ENCODE measurements at places on chromosomes 16 and 17.

GRCh38 chr17:78113804-78114785 is 14.5 kb downstream of the TMC6 start:
- DNase-seq: peak; percentile 47

GRCh38 chr16:20504418-20504817 is 53.1 kb downstream of the ACSM2A start:
- DNase-seq: no peak

GRCh38 chr17:18278867-18279266 is 18.4 kb downstream of the MIEF2 start:
- DNase-seq: no peak

- no peak for DNase-seq
Observed at GRCh38 chr17:58684003-58684402, 7.8 kb downstream of the TEX14 start.

DNA sequence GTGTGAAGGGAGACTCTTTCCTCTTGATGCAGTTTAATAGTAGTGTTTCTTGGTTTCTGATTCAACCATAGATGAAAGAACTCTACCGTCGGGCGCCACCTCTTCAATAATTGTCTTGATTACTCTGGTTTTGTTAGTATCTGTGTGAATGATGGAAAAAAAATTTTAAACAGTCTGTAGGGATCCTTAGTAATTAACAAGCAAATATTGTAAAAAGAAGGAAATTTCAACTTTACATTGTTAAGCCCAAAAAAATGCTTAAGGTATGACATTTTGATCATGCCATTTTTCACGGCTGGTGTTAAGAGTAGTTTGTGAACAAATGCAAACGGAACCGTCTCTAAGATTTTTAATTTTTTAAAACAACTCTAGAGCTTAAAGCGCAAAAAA is 4.1 kb downstream of the KRT10 start:
- DNase-seq: no peak

DNA sequence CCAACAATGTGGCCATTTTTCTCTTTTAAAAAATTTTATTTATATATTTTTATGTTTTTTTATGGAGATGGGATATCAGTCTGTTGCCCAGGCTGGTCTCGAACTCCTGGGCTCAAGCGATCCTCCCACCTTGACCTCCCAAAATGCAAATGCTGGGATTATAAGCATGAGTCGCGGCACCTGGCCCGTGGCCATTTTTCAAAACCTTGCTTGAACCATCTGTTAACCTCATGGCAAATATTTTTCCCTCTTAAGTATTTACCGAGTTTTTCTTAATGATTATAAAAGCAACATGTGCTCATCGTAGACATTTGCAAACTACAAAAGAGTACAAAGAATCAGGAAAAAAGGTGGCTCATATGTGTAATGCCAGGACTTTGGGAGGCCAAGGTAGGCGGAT is 127.6 kb downstream of the ABCC6 start:
- DNase-seq: no peak

DNA sequence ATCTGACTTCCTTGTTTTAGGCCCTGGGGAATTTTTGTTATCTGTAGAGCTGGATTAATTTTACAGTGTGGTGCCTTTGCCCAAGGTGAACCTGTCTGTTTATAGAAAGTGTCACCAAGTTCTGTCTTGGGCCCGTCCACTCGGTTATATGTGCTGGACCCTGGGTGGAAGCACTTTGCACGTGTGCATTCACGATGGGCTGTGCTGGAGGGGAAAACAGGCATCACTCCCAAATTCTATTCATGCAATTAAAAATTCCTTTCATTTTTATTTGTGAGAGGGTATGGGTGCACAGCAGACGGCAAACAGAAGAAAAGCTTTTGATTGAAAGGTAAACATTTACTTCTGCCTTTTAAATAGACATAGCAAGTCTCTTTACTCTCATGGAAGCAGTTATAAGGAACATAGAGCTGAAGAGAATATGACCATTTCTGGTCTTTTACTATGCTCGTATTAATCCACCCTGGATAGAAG is 101.2 kb downstream of the WWOX start:
- DNase-seq: no peak

- peak; percentile 7 for DNase-seq
Observed at GRCh38 chr17:73291260-73291801, 20.5 kb downstream of the CDC42EP4 start.

DNA sequence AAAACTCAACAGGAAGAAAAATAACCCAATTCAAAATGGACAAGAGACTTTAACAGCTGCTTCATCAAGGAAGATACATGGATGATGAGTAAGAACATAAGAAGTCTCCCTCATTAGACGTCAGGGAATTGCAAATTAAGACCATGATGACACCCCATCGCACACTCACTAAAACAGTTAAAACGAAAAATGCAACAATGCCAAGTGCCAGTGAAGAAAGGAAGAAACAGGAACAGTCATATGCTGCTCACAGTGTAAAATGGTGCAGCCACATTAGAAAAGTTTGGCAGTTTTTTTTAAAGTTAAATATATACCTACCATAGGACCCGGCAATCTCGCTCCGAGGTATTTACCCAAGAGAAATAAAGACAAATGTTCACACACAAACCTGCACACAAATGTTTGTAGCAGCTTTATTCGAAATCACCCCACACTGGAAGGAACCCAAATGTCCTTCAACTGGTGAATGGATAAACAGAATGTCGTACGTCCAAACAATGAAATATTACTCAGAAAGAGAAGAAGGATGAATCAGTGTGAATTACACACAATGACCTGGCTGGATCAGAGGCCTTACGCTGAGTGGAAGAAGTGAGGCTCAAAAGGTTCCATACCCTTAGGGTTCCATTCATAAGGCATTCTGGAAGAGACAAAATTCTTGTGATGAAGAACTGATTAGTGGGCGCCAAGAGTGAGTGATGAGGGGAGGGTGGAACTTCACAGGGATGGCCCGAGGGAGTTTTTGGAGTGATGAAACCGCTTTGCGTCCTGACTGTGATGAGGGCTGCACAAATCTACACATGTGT is 110.3 kb downstream of the C16orf95 start:
- no peak for DNase-seq

- no peak for DNase-seq
Observed at GRCh38 chr16:62283-62967, 8.8 kb downstream of the SNRNP25 start.

DNA sequence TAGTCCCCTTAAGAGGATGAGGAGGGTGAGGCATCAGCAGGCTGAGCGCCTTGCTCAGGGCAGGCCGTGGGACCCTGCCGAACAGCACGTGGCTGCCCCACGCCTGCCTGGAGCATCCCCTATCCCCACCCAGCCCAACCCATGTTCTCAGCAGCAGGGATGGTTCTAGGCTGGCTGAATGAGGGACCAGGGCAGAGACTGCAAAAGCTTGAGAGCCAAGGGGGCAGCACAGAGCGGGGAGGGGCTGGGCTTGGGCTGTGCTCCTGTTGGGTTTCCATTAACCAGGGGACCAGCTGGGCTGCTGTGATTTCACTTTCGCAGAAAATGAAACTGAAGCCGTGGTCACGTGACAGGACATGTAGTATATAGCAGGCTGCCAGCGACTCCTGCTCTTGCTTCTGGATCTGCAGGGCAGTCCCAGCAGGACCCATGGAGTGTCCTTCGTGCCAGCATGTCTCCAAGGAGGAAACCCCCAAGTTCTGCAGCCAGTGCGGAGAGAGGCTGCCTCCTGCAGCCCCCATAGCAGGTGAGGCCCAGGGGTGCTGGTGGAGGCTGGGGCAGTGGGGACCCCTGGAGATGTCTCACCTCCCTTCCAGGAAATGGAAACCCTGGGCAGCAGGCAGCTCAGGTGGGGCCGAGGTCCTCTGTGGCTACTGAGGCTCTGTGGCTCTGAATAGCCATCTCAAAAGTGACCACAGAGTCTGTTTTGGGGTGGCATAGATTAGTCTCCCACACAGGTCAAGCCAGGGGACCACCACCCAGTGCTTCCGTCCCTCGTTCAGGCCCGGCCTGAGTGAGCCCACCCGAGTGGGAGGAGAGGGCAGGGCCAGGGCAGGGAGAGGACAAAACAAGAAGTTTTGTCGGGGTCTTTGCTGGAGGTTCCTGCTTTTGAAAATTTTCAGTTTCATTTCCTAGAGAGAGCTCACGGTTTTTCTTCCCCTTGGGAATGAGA is 2.9 kb downstream of the RNF213 start:
- DNase-seq: peak; percentile 92

DNA sequence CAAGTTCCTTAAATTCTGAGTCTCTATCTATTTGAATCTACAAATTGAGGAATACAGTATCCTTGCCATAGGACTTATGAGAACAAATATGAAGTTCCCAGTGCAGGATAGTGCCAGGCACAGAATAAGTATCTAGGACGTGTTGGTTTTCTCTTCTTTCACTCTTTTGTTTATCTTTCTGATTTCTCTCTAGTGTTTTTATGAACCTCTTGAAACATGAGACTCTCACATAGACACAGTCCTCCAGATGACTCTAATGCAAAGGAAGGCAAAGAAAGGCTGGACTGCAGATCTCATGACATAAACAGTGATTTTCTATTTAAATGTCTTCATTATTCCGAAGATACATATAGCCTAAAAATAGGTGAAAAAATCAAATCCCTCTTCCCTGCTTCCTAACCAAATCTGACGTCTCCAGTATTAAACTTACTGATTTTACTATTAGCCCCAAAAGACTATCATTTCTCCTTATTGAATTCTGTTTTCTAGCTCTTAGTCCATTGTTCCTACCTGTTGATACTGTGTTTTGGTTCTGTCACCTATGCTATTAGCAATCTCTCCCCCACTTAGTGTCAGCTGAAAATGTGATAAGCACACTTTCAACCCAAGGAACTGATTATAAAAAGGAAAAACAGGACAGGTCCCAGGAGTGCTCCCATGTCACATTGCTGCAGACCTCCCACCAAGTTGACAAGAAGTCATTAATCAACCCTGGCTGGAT is 24.9 kb upstream of the ADAMTS18 start:
- DNase-seq: no peak

- no peak for DNase-seq
Observed at GRCh38 chr16:50924759-50925545, 183.1 kb downstream of the CYLD start.

DNA sequence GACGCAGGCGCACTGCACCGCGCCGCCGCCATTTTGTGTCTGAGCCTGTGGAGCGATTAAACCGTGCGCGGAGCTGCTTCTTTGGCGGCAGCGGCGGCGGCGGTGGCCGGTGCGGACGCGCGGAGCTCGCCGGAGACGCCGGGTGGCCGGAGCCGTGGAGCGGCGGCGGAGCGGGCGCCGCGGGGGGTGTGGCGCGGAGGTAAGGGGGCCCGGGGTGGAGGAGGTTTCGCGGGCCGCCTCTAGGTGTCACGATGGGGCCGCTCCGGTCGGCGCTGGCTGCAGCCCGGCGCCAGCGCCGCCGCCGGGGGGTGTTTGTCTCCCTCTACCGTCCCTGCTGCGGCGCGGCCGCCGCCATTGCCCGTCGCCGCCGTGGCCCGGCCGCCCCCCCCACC is at the start of gene CTCF:
Gene CTCF (plus strand): TSS at position 1 of the 392 bp plus-strand sequence. CDS start 48,307 bp downstream, outside the sequence.
- DNase-seq: peak; percentile 85

- DNase-seq: no peak
Observed at GRCh38 chr17:34371405-34372100, 8.5 kb upstream of the CCL1 start.

DNA sequence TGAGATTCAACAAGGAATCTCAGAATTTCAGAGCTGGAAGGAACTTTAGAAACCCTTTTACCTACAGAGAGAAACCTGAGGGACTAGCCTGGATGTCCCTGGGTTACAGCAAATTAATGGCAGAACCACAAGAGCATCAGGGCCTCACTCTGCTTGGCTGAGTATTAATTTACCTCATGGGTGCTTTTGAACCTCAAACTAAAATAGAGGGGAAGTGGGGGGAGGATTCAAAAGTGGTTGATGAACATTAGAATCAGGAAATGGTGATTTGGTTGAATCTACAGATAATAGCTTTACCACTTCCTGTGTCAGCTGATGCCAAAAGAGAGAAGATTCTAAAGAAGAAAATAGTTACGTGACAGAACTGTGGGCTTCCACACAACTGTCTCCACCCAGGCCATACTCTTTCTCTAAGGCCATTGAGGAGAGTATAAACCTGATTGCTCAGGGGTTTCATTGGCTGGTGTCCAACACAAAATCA is 11.3 kb upstream of the SKAP1 start:
- DNase-seq: peak; percentile 86

GRCh38 chr16:70582280-70582978 is 58.8 kb downstream of the SF3B3 start:
- no peak for DNase-seq
